ELR (cell line): ENCODE measurements at places on chromosomes 1 and 21.
A peak's percentile ranks its signal among the peaks of the same experiment; 100 is the strongest.

DNA sequence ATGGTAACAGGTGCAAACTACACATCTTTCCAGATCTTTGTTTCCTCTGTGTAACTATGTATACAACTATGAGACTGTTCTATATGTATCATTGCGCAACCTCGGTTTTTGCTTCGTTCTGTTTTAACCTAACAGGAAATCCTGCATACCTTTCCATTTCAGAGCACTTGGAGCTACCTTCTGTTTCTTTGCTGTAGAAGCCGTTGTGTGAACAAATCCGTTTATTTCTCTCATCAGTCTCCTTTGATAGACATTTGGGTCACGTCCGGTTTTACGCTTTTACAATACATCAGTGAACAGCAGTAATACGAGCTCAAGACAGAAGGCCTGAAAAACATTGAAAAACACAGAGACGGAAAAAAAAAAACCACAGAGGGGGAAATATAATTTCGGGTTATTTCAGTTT is 10.5 kb downstream of the ATP5IF1 start:
- DNase-seq: peak; percentile 35

- no peak for DNase-seq
These were observed 22.6 kb downstream of the TNFRSF8 start for GRCh38 chr1:12085643-12086260.

GRCh38 chr1:18949686-18950400 is 6.6 kb downstream of the IFFO2 start:
- DNase-seq: peak; percentile 65

DNA sequence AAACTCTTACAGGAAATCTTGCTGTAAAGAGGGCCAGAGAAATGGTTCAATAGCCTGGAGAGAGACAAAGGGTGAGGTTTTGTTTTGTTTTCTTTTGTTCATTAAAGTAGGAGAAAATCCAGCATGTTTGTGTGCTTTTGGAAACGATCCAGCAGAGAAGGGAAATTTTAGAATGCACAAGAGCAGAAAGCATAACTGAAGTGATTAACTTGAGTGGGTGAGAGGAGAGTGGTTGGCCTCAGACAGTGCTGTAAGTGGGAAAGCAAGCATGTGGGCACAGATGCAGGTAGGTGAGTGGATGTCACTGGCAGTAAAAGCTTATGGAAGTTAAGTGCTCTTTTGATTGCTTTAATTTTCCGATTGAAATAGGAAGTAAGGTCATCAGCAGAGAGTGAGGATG is 50.2 kb downstream of the EEIG2 start:
- DNase-seq: no peak

- no peak for DNase-seq
These were observed 28.8 kb downstream of the PADI6 start for GRCh38 chr1:17400725-17401341.

GRCh38 chr1:5887349-5887970 is 104.8 kb downstream of the NPHP4 start:
- no peak for DNase-seq

- peak; percentile 86 for DNase-seq
These were observed 3.3 kb upstream of the UTP11 start for GRCh38 chr1:38009088-38009840.
